ENCODE measurements at places on chromosomes 16 and 17.

DNA sequence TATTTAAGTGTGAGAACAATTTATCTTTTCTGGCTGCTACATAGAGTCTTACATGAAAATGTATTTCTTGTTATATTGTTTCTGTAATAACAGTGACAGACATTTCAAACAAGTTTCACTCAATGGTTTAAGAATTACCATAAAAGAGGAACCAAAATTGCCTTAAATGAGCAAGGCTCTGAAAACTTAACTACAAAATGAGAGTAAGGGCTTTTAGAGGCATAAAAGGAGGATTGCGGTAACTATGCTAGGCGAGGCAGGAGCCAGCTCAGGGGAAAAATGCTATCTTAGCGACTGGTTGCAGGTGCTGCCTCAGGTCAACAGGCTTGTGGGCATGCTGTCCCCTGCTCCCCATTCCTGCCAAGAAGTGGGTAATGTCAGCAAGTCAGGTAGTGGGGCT, 81.7 kb upstream of the MSI2 start:
- no peak for DNase-seq

DNA sequence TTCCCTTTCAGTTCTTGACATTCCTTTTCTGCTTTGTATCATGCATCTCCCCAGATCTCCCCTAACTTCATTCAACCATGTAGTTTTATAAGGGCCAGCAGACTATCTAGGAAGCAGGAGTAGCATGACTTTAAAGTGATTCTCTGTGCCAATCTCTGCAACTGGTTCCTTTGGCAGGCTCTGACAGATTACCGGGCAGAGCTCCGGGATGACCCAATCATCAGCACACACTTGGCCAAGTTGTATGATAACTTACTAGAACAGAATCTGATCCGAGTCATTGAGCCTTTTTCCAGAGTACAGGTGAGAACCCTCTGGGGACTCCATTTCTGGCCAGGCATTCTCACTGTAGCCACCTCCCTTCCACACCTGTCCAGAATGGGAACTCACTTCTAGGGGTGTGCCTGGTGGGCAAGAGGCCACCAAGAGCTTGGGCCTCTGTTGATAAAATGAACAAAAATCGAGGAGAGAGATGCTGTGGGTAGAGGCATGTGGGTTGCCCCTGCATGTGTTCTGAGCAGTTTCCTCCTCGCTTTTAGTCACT, 7.6 kb upstream of the CDK5R1 start:
- no peak for DNase-seq

DNA sequence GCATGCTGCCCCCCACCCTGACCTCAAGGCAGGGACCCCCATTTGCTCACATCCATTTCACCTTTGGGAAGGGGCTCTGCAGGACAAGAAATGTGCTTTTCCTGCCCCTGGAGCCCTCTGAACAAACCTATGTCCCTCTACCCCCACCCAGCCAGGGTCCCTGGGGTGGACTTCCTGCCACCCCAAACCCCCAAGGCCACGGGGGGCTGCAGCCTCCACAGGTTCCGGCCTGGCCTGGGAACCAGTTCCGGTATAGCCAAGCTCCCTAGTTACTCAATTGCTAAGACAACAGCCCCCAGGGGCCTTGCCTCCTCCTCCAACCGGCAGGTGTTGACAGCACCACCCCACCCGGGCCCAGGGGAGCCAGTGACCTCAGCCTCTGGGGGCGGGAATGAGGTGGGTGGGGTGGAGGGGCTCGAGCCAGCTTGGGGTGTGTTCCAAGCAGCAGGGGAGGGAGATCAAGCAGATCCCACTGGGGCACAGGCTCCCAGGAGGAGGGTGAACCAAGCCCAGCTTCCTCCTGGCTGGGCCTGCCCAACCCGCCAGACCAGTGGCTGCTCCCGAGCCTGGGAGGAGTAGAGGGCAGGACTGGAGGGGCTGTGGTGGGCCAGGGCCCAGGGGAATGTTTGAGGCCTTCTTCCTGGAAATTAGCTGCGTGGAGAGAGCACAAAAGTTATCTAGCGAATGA, 6.6 kb downstream of the PNMT start:
- DNase-seq: no peak

- no peak for DNase-seq
Measured at GRCh38 chr16:51579652-51580360, 428.7 kb upstream of the SALL1 start.

Measured in stimulated activated CD4-positive, alpha-beta T cell treated with anti-CD3 and anti-CD28 coated beads, Interleukin-15, amount 100 ng/mL, for 1 hour (primary cell).